ENCODE measurements at places on chromosomes 4 and X. TPM values are rescaled to one million over a fixed set of nuclear protein-coding genes. Genes with fewer than 3 reads are reported as not detected.

Gene SMIM10
- 1.2 TPM for total RNA-seq

DNA sequence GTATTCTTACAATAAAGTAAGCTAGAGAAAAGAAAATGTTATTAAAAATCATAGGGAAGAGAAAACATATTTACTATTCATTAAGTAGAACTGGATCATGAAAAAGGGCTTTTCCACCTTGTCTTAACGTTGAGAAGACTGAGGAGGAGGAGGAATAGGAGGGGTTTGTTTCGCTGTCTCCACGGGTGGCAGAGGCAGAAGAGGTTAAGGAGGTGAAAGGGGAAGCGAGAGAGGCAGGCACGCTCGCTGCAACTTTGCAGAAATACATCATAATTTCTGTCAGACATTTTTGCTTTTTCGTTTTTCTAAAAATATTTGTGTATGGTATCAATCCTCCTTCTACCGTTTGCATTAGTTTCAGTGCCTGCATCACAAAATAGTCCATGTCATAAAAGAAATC is 2375.1 kb upstream of the AGA start:
- DNase-seq, result no peak

DNA sequence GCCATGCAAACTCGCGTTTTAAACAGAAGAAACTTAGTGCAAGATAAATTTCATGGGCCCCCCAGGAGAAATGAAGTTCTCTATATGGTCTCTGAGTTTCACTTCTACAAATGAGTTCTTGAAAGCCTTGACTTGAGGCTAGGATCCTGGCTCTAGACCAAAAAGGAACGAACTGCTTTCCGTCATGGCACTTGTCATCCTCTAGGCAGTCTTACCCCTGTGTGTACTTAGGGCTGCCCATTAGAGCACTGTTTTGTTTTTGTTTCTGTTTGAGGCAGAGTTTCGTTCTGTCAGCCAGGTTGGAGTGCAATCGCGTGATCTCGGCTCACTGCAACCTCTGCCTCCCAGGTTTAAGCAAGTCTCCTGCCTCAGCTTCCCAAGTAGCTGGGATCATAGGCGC is 29.0 kb downstream of the RNF4 start:
- no peak for DNase-seq

- DNase-seq, result no peak
These were observed 303.1 kb downstream of the ARHGAP24 start for GRCh38 chr4:85777908-85778631.

- DNase-seq, result no peak
These were observed at the start of gene GAB3 for GRCh38 chrX:154750301-154751202. Gene GAB3 (minus strand): TSS chrX:154751077. CDS start chrX:154751025, 52 bp downstream.

DNA sequence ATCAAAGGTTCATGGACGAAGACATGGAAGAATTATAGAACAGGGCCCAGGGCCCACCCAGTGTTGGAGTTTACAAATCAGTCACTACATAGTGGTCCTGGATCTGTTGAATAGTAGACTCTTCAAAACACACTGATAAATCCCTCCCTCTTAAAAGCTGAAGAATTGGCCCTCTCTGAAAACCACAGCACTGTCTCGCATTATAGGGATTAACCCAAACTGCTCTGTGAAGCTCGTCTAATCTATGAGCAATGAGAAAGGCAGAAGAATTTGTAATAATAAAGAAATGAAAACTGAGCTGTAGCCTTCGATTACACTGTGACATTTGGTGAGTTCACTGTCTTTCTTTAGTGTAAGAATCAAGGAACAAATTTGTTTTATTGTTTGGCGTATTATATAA is 92.5 kb upstream of the ZFP42 start:
- no peak for DNase-seq

- no peak for DNase-seq
These were observed 154.5 kb downstream of the GPM6A start for GRCh38 chr4:175657571-175657970.

GRCh38 chrX:100645106-100645505 is 1.1 kb downstream of the SRPX2 start:
- DNase-seq, result no peak

DNA sequence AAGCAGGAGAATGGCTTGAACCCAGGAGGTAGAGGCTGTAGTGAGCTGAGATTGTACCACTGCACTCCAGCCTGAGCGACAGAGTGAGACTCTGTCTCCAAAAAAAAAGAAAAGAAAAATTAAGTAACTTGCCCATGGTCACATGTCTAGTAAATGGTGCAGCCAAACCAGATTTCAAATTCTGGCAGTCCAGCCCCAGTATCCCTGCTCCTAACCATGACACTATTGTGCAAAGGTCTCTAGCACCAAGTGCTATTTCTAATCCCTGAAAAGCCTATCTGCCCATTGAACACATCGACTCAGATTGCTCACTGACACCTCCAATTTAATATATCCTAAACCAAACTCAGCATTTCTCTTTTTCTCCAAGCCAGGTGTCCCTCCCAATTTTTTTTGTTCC is 7.6 kb upstream of the LAMP2 start:
- DNase-seq, result no peak
